IgD-negative memory B cell (primary cell): ENCODE measurements at places on chromosomes 2 and 18. TPM values are rescaled to one million over a fixed set of nuclear protein-coding genes. Genes with fewer than 3 reads are reported as not detected.

Gene ARHGAP28
- polyA plus RNA-seq: not detected

Gene ACTG2
- polyA plus RNA-seq: not detected

Gene SH3BP4
- 2.0 TPM for polyA plus RNA-seq

Gene HOXD8
- polyA plus RNA-seq: not detected

Gene CXCR1
- polyA plus RNA-seq: 0.35 TPM

Gene MORN2
- 5.1 TPM for polyA plus RNA-seq

Gene DYNAP
- polyA plus RNA-seq: not detected

Gene LIMS3
- polyA plus RNA-seq: 0.85 TPM

Gene BMP10
- not detected for polyA plus RNA-seq

Gene SRD5A2
- not detected for polyA plus RNA-seq

Gene SLC20A1
- 19.3 TPM for polyA plus RNA-seq

Gene CD28
- 1.3 TPM for polyA plus RNA-seq

Gene NTSR2
- not detected for polyA plus RNA-seq

Gene PRKCE
- polyA plus RNA-seq: 12.7 TPM

Gene OSR1
- polyA plus RNA-seq: not detected

Gene TEX44
- polyA plus RNA-seq: not detected

Gene IL1B
- not detected for polyA plus RNA-seq

Gene ICOS
- polyA plus RNA-seq: 0.29 TPM

Gene PRKRA
- polyA plus RNA-seq: 58.7 TPM

Gene LAMA3
- not detected for polyA plus RNA-seq

Gene VIT
- 0.09 TPM for polyA plus RNA-seq

Gene GKN1
- not detected for polyA plus RNA-seq
